ENCODE measurements at places on chromosomes 7 and 10. TPM values are rescaled to one million over a fixed set of nuclear protein-coding genes. Genes with fewer than 3 reads are reported as not detected.

GJC3 gene
- 3.0 TPM for total RNA-seq

DNA sequence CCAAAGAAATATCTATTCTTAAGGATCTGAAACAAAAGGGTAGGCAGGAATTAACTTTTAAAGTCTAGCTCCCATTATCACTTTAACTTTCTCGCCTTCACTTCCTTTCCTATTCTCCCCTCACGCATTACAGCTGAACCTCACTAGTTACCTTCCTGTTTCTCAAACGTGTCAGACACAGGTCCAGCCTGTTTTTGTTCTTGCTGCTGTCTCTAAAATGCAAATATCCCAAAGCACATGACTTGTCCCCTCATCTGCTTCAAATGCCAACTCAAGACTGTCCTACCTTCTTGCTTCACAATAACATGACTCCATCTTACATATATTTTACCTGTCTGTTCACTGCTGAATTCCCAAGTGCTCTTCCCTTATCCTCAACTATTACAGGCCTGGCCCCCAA, 17.6 kb downstream of the ZDHHC6 start:
- no peak for DNase-seq

DNA sequence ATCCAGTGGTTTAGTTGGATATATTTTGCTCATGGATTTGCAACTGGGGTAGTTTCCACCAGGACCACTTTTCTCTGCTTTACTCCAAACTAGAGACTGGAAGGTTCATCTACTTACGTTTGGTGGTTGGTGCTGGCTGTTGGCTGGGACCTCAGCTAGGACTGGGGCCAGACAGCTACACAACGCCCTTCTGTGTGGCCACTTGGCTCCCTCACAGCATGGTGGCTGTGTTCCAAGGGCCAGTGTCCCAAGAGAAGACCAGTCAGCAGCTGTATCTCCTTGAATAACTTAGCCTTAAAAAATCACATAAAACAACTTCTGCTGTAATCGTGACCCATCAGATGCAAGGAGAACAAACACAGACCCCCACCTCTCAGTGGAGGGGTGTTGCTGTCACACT, 4.2 kb upstream of the KCNH2 start:
- no peak for DNase-seq

GRCh38 chr10:36349445-36350078, 707.5 kb upstream of the FZD8 start:
- no peak for DNase-seq

CAV2 gene
- 6.4 TPM for total RNA-seq

EPDR1 gene
- total RNA-seq, result 6.4 TPM

GRCh38 chr10:81873932-81874816, 820 bp upstream of the NRG3 start:
- peak; percentile 86 for DNase-seq

DNA sequence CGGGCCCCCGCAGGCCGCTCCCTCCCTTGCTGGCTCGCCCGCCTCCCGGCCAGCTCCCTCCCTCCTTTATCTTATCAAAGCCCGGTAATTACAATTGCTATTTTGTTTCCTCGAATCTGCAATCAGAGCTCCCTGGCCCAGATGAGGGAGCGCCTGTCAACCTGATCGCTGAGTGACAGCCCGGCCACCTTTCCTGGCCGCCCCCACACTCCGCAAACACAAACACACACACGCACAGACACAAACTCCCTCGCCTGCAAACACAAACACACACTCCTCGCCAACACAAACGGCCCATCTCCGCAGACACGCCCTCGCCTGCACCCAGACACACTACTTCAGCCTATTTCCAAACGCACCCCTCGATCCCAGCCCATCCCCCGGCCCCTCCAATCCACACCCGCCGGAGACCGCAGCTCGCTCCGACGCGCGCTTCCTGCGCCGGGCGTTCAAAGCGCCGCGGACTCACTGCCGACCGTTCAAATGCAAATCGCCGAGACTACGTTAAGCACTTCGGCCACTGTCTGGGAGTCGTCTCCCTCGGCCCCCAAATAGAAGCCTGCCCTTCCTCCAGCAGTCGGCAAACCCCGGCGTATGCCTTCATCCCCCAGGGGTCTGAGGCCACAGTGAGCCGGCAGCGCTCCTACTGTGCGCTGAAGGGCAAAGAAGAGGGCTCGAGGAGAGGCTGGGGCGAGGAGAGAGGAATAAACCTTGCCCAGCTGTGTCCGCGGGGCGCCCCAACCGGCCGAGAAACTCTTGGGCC, 3.0 kb upstream of the FGF8 start:
- peak; percentile 82 for DNase-seq

- no peak for DNase-seq
These were observed 61.5 kb downstream of the TNS3 start for GRCh38 chr7:47520406-47520805.

- no peak for DNase-seq
These were observed 285.7 kb upstream of the GALNT17 start for GRCh38 chr7:70846208-70846607.

GRCh38 chr7:96331233-96331632, 9.3 kb upstream of the SLC25A13 start:
- no peak for DNase-seq

- DNase-seq, result no peak
These were observed 5.7 kb downstream of the FAM221A start for GRCh38 chr7:23685731-23686130.

DNA sequence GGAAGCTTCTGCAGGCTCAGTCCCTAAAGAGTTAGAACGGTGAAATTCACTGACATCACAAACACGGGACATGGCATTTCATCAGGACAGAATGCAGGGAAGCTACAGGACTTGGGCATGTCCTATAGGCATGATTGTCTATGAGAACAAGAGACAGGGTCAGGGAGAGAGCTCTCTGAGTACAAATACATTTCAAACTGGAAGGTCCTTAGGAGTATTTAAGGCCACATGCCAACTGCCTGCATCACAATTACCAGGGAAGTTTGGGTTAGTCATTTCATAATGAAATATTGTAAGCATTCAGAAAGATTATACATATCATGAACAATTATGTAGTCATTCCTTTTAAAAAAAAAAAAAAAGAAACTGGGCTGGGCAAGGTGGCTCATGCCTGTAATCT, 71.3 kb downstream of the CREB3L2 start:
- no peak for DNase-seq

DNA sequence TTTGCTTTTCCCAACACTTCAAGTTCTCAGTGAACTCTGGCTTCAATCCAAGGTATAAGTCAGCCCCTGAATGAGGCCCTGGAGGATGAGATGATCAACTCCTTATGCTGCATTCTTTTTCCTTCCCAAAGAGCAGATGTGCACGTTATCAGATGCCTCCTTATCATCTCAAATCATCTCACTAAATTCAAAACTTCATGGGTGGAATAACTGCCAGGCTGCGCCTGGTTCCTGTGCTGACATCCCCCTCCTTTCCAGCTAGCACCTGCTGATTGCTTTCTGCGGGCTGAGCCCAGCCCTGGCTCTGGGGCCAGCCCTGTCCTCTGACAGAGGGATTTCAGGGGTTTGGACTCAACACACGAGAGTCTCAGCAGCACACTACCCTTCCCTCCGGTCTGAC, 44.9 kb downstream of the TLL2 start:
- DNase-seq, result no peak

DNA sequence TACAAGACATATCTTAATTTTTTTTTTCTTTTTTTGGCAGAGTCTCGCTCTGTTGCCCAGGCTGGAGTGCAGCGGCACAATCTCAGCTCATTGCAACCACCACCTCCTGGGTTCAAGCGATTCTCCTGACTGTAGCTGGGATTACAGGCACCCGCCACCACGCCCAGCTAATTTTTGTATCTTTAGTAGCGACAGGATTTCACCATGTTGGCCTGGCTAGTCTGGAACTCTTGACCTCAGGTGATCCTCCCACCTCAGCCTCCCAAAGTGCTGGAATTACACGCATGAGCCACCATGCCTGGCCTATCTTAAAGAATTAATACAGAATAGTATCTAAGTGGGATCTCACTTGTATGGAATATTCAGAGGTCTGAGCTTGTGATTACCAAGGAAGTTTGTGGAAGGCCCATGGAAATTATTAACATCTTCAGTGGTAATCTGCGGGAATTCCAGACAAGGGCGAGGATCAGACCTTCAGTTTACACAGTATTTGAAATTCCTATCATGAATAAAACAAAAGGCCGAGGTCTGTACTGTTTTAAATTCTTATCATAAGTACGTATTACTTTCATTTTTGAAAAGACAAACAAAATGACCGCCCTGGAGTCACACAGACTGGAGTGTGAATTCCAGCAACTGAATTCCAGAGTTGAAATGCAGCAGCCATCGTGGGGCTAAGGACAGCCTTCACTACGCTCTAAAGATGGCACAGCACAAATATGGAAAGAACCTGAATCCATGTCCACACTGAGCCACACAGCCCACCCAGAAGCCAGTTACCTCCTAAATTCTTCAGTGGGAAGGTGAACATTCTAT, 16.7 kb downstream of the GPRIN2 start:
- DNase-seq, result no peak

- DNase-seq, result no peak
These were observed 130.9 kb downstream of the SLC16A9 start for GRCh38 chr10:59578741-59579140.

STRIP2 gene
- 7.9 TPM for total RNA-seq

DNA sequence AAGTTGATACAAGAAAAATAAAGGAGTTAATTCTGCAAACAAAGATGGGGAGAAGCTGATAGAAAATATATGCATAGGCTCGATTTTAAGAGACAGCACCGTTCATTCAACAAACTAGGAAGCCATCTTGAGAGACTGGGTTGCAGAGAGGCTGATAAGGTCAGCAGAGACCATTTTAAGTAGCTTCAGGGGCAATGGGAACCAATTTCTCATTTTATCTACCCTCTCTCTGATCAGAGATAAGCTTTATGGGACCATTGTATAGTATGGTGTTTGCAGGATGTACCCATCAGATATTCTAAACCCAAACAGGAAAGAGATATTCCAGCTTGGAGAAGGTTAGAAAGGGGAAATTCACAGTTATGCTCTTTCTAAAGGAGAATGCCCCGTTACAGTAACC, 499.5 kb downstream of the SORCS3 start:
- no peak for DNase-seq

SPDYE6 gene
- not detected for total RNA-seq

CYP2C8 gene
- 0.32 TPM for total RNA-seq

ITGB8 gene
- total RNA-seq, result 3.6 TPM

DNA sequence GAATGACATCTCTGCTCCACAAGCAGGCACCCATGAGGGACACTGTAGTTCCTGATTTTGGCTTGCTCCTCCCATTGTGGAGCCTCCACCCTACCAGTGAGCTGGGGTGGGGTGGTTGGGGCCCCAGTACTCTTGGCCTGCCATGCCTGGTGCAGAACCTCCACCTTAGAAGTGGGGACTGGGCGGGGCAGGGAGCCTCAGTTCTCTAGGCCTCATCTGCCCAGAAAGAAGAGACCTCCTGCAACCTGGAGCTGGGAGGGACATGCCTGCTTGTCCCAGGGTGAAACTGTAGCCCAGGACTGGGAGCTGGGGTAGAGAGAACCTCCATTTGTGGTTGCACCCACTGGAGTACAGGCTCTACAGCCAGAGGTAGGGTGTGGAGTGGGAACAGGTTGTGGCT, 14.4 kb downstream of the RAMP3 start:
- DNase-seq, result no peak

JCAD gene
- total RNA-seq, result 5.2 TPM

DENND2A gene
- total RNA-seq, result 11.4 TPM

HMX3 gene
- total RNA-seq, result 0.27 TPM

GRCh38 chr7:141014125-141014523, 628 bp downstream of the MRPS33 start:
- DNase-seq, result no peak

KIAA1217 gene
- total RNA-seq, result 13.6 TPM

ZNF92 gene
- 38.0 TPM for total RNA-seq
